Stimulated activated CD8-positive, alpha-beta memory T cell treated with anti-CD3 and anti-CD28 coated beads, Interleukin-2, amount 100 ng/mL, for 1 hour (primary cell): ENCODE measurements at places on chromosomes 1 and 21.

GRCh38 chr1:80498673-80499072 lies 1302.1 kb upstream of the ADGRL2 start:
- no peak for DNase-seq

DNA sequence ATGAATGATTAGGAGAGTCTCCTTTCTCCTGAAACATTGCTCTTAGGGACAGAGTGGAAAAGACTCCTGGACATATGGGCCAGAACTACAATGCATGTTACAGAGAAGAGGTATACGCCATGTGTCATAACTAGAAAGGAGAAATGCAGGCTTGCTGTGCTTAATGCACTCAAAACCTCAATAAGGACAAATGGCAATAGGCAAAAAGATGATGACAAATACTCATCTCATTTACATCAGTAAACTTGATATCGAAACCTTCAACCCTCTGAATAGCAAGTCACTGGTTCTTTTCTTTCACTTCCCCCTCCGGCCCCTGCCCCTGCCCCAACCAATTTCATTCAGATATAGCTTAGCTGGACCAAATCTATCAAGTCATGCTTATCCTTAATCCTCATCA lies 1.9 kb upstream of the GPR88 start:
- DNase-seq = no peak

DNA sequence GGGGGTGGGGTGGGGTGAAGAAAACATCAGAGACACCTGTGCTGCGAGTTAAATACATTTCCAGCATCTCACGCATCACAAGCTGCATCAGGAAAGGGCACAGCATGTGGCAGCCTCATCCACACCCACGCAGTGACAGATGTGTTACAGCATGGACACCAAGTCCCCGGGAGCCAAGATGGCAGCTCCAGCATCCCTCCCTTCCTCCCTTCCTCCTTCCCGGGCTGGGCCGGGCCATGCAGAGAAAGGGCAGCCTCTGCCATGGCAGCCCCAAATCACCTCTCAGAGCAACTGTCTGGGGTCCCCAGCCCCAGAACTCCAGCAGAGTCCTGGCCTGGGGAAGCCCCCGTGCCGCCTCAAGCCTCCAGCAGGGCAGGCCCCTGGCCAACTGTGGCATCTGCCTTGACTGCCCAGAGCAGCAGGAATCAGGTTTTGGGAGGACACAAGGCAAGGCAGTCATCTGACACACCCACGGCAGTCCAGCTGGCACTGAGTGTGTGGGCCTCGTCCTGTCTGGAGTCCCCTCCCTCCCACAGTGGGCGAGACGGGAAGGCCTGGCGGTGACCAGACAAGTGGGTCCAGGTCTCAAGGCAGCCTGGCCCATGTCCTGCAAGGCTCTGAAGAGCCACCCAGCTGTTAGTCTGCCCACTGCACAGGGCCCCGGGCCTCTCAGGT lies 6.2 kb downstream of the SMIM1 start:
- no peak for DNase-seq

GRCh38 chr21:46423546-46424038 lies 35.1 kb upstream of the DIP2A start:
- DNase-seq = no peak

GRCh38 chr1:102942324-102942723 lies 166.0 kb downstream of the COL11A1 start:
- no peak for DNase-seq

DNA sequence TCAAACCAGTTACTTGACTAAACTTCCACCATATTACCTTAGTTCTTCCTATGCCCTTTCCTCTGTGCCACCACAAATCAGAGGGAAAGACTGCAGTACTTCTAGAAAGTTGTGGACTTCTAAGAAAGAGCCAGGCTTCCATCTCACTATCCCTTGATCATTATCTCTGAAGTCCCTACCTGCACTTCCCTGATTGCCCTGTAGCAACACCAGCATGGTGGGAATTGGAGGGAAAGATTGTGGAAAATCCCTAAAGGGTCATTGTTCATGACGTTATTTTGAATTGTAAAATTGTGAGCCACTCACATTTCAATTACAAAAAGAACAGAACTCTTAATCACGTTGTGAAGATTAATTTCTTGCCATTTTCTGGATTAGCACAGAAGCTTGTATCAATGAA lies 23.4 kb upstream of the KIAA1614 start:
- DNase-seq = no peak

- no peak for DNase-seq
These were observed 95.6 kb upstream of the ADAMTS5 start for GRCh38 chr21:27062443-27062842.

DNA sequence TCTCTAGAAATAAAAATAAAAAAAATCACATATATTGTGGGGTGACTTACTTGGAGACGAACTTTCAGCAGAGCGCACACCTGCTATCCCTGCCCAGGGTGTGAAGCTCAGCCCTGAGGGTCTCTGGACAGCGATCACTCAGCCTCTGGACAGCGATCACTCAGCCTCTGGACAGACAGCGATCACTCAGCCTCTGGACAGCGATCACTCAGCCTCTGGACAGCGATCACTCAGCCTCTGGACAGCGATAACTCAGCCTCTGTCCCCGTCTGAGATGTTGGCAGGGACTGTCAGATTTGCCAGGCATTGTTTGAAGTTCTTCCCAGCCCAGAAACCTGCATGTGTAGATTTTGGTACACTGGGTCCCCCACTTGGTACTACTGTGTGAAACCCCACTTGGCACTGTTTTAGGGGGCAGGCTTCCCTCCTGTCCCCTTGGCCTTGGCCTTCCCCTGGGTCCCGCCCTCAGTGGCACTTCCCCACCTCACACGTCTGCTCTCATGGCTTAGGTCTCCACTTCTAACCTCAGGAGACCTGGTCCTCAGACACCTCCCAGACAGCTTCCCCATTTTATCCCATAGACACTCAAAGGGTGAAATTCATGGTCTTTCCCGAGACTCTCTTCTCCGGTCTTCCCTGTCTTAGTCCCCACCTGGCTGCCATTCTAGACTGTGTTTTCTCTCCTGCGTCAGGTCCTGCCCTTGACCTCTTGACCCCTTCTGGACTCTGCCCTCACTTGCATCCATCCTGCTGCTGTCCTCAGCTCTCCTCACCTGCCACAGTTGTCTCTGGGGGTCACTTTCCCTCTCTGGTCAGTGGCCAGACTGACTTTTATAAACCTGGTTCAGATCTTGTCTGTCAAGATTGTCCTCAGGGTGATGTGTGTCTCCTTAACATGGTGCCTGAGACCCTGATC lies 10.2 kb downstream of the PSEN2 start:
- DNase-seq = no peak

DNA sequence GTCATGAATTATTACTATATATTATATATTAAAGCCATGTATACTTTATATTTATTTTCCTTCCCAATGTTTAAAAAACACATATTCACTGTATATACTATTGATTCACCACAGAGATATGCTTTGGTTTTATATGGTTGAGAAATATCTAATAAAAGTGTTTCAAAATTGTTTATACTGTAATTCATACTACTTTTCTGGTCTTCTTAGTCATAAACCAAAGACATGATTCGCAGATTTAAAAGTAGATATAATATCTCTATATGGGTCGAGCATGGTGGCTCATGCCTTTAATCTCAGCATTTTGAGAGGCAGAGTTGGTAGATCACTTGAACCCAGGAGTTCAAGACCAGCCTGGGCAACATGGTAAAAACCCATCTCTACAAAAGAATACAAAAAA lies 738.4 kb downstream of the USP25 start:
- no peak for DNase-seq

- DNase-seq = no peak
These were observed 3.7 kb downstream of the C1orf226 start for GRCh38 chr1:162385280-162385623.

- DNase-seq = no peak
These were observed 608.2 kb upstream of the ADGRL4 start for GRCh38 chr1:79614762-79615161.

- no peak for DNase-seq
These were observed 301.7 kb upstream of the PROX1 start for GRCh38 chr1:213685992-213686582.

DNA sequence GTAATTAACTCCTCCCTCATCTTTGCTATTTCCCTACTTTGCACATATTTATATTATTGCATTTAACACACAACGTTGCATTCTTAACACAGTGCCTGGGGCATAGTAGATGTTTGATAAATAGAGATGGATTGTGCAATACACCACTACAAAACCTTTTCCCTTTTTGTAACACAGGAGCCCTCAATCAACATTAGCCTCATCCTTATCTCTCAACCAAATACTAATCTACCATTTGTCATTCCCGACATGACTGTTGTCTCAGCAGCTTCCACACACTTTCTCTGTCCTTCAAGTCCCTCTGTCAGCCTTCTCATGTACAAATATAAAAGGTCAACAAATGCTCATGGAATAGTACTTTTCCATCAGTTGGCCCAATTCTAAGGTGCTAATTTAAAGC lies 78.9 kb upstream of the KCNK2 start:
- no peak for DNase-seq

DNA sequence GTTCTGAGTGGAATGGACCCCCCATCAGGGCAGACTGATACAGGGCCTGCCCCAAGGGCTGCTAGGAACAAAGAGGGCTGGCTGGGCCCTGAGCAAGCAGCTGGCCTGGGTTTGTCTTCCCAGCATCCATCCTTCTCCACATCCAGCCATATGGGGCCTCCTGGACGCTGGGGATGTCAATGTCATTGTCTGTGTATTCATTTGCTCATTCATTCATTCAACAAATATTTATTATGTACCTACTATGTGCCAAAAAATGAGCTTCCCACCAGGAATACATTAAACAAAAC lies 15.6 kb upstream of the ECE1 start:
- no peak for DNase-seq

DNA sequence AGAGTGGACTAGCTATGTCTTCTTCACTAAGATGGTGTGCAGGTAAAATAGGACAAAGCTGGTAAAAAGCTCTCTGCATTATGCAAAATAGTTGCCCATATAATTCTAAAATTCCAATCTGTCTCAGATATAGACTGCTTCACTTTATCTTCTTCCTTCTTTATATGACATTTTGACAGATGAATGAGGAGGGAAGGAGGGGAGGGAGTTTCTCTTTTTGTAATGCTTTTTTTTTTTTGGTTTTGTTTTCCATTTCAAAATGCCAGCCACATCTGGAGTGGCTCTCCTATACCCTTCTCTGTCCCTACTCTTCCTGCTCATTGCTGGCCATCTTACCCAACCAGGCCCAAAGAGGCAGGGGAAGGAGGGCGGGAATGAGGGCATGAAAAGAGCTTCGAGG lies 24.2 kb upstream of the JUN start:
- DNase-seq = no peak

- DNase-seq = no peak
These were observed 112.1 kb downstream of the BCAR3 start for GRCh38 chr1:93569489-93569888.

- DNase-seq = no peak
These were observed 5.2 kb downstream of the TXLNA start for GRCh38 chr1:32184650-32185049.

GRCh38 chr1:208461680-208462079 lies 217.5 kb upstream of the PLXNA2 start:
- DNase-seq = no peak

DNA sequence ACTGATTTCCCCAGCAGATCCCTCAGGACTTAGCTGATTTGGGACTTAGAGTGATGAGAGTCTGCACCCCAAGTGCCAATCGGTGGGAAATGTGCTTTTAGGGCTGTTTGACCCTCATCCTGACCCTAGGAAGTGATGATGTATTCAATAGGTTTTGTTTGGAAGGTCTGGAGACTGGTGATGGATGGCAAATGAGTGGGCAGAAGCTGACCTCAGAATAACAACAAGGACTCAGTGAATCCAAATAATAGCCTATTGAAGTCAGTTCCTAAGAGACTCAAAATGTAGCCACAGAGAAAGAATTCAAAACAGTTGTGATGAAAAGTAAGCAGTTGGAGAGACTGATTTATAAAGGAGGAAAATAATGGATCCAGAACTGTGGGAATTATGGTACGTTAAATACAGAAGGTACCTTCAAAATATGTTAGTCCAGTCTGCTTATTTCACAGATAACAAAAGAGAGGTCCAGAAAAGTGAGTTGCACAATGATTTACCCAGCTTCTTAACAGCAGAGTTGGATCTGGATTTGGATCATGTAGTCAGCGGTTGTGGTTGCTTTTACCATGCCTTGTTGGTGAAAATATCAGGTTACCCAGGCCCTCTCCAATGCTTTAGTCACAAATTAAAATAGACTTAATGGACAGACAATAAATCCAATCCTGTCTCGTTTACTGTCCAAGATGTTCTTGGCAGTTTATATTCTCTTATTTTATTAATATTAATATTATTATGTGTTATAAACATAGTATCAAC lies 123.0 kb upstream of the PTBP2 start:
- DNase-seq = no peak

- no peak for DNase-seq
These were observed 226.6 kb downstream of the TM2D1 start for GRCh38 chr1:61498342-61498741.

DNA sequence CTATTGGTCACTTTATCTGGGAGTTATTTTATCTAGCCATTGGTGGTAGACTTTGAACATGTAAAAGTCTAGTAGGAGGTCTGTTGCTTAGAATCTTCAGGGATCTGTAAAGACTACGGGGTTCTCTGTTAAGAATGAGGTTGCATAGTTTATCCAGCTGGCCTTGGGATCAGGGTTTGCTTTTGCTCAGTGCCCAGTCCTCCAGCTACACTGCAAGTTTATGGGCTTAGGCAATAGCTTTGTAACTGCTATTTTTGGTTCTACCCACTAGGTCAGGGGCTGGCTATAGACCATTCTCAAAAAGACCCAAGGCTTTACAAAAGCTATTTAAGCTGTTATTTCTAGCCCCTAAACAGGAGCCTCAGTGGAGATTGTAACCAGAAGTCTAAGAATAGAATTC lies 9.8 kb downstream of the SH3GLB1 start:
- no peak for DNase-seq

GRCh38 chr1:67957066-67957465 lies 93.4 kb downstream of the DIRAS3 start:
- no peak for DNase-seq

DNA sequence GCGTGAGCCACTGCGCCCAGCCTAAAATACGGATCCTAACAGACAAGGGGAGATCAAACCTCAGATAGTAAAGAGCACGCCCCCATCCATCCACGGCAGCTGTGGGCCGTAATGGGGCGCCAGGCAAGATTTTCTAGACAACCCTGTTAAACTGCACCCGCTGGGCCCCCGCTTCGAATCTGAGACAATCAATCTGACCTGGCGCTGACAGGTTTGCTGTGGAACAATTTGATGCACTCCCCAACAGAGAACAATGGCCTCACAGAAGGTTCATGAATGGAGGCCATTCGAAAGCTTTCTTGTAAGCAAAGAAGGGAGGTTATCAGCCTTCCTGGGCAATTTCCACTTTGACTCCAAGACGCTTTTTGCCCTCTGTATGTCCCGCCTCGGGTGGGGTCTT lies 30.5 kb downstream of the CLSTN1 start:
- DNase-seq = no peak

DNA sequence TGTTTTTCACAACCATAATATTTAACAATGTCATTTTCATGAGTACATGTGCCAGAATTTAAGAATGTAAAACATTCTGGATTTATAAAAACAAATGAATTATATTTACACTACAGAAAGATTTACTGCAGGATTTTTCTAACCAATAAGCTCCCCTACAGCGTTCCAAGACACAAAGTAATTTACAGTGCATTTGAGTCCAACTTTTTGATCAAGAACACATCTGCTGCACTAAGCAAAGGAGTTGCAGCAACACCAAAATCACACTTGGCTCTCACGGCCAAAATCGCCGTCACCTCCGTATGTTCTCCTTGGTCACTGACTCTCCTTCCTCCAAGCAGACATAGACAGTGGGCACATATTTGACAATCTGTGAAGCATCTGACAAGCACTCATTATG lies 7.7 kb downstream of the VPS26C start:
- no peak for DNase-seq

GRCh38 chr1:30353637-30354036 lies 369.7 kb downstream of the MATN1 start:
- no peak for DNase-seq
